ENCODE measurements at places on chromosomes 11 and 22.

GRCh38 chr11:18259259-18259658, 6.8 kb upstream of the SAA1 start:
- DNase-seq: no peak

DNA sequence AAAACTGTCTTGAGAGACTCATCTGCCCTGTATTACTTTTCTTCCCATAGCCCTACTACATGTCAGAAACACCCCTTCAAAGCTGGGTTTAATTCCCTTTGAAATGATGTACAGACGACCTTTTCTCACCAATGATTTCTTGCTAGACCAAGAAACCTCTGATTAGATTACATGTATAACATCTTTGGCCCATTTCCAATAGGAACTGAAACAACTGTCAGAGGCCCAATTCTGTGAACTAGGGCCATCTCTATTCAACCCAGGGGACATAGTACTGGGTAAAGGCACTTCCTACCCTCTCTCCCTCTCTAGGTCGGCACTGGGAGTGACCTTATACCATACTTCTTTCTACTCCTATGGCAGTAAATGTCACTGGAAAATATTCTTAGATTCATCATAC, 19.4 kb downstream of the NPAT start:
- DNase-seq: no peak

GRCh38 chr11:128194216-128194615, 393.1 kb downstream of the ETS1 start:
- no peak for DNase-seq

- no peak for DNase-seq
Measured at GRCh38 chr11:89490981-89491690, at the start of gene NOX4. NOX4 (minus strand) TSS chr11:89491375; CDS start chr11:89491246, 129 bp downstream.

DNA sequence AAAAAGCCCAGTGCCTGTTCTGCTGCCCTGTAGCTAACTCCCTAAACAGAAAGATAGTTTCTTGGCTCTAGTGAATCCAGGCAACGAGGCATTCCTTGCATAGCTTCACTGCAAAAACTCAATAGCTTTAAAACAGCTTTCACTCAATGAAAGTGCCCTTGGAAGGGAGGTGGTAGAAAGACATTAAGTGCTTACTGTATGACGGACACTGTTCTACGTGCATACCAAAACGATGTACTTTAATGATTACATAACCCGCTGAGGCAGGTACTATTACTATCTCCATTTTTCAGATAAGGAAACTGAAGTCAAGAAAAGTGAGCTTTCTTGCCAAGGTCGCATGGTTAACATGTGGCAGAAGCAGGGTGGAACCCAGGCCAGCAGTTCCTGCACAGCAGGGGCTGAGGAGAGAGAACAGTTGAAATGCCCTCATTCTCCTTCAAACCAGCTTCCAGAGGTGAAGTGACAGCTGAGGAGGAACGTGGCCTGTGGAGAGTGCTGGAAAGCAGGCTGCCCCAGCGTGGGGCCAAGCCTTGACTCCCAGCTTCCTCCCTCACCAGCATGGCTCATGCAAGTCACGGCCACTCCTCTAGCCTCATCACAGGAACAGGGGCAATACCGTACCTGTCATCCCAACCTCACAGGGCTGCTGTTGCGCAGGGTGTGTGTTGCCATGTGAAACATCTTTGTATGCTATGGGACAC, 227.5 kb upstream of the NARS2 start:
- DNase-seq: no peak

DNA sequence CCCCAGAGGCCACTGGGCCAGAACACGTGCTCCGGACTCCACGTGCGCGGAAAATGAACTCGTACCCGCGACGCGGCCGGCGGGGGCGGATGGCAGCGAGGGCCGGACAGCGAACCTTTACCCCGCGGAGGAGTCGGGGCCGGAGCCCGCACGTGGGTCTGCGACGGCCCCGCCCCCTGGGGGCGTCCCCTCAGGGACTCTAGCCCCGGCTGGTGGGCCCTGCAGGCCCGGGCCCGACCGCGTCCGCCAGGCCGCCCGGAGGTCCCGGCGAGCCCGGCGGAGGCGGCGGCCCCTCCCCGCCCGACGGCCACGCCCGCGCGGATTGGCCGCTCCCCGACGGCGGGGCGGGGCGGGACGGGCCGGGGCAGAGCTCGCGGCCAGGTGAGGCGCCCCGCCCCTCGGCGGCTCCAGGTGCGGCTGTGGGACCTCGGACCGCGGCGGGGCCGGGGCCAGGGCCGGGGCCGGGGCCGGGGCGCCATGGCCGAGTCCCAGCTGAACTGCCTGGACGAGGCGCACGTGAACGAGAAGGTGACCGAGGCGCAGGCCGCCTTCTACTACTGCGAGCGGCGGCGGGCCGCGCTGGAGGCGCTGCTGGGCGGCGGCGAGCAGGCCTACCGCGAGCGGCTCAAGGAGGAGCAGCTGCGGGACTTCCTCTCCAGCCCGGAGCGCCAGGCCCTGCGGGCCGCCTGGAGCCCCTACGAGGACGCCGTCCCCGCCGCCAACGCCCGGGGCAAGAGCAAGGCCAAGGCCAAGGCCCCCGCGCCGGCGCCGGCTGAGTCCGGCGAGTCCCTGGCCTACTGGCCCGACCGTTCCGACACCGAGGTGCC, at the start of gene FAM83F:
Gene FAM83F (plus strand): TSS at position 389 of the 827 bp plus-strand sequence. CDS start 89 bp downstream, at position 478.
- DNase-seq: peak; percentile 69

GRCh38 chr11:115153135-115153534, 351.1 kb downstream of the CADM1 start:
- DNase-seq: no peak

- no peak for DNase-seq
Measured at GRCh38 chr11:118841469-118842242, 42.0 kb upstream of the CXCR5 start.

DNA sequence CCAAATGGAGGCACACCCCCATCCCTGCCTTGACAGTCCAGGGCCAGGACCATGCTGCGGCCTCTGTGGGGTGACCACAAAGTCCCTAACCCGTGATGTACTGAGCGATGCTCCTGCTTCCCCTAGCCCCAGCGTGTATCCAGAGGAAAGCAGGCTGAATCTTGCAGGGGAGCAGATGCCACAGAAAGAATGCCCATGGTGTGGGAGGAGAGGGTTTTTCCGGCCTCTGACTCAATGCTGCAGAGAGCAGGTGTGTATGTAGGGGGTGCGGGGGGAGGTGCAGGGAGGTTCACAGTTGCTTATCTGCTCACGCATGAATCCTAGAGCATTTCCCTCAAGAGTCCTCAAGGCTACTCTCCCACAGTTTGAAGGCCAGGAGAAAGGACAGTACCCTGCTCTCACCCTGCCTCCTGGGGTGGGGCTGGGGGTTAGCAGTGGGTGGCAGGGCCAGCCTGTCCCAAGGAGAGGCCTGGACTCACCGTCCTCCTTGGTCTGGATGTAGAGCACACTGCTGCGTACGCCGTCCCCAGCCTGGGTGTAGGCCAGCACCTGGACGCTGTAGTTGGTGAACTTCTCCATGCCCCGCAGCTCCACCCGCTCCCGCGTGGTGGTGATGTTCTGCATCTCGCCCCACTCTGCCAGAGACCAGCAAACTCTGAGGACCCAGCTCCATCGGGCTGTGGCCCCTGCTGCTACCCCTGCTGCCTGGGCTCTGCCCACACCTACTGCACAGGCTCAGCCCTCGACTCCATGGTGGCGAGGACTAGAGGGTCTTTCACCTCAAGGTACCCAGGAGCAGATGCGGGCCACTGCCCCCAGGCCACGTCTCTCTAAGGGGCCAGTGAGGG, 130.8 kb downstream of the CEP164 start:
- DNase-seq: peak; percentile 50

GRCh38 chr11:122343210-122343609, 227.2 kb upstream of the BLID start:
- no peak for DNase-seq

DNA sequence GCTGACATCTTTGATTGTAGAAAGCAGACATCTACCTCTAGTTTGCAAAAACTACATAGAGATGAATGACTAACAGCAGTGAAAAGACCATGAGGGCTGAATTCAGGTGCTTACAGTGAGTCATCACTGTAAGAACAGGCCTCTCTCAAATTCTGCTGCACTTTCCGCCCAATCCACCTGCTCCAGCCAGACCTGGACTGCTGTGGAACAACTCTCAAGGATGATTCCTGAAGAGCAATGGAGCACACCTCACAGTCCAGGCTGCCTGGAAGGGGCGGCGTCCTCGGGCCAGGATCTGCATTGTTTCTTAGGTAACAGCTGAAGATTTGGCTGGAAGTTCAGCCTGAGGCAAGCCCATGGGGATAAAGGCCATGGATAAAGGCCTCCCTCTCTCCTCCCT, 15.1 kb downstream of the APOL2 start:
- no peak for DNase-seq

GRCh38 chr11:2990617-2991451, 1.3 kb downstream of the NAP1L4 start:
- DNase-seq: no peak

DNA sequence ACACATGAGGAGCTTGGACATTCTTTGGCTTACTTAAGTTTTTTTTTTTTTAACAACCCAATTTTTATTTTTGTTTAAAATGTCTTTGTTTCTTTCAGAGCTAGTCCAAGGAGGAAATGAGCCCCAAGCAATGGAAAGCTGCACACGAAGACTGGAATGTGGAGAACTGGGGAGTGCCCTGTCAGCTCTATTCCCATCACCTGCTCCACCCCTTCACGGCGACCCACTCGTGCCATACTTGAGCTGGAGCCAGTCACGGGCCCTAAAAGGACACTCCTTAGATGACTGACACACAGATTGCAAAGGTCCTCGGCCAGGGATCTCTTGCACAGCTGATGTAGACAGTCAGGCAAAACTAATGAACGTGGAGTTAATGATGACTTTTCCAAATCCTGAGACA, 10.6 kb upstream of the SLC25A18 start:
- no peak for DNase-seq

GRCh38 chr11:101470881-101471520, 112.8 kb downstream of the TRPC6 start:
- no peak for DNase-seq

- no peak for DNase-seq
Measured at GRCh38 chr11:124569697-124570096, at the start of gene OR8A1. OR8A1 (plus strand) TSS chr11:124569997; CDS start chr11:124570120, 123 bp downstream.

GRCh38 chr11:706439-706956, 467 bp downstream of the EPS8L2 start:
- no peak for DNase-seq
